CD4-positive, alpha-beta T cell treated with Interleukin-4 for 4 hours (primary cell): ENCODE measurements at places on chromosomes 3 and 15.

- DNase-seq: no peak
These were observed 353.9 kb upstream of the LMCD1 start for GRCh38 chr3:8147711-8148110.

- no peak for DNase-seq
These were observed 22.9 kb upstream of the FBLN2 start for GRCh38 chr3:13525827-13526625.

- no peak for DNase-seq
These were observed 52.9 kb upstream of the ICE2 start for GRCh38 chr15:60531801-60532200.

DNA sequence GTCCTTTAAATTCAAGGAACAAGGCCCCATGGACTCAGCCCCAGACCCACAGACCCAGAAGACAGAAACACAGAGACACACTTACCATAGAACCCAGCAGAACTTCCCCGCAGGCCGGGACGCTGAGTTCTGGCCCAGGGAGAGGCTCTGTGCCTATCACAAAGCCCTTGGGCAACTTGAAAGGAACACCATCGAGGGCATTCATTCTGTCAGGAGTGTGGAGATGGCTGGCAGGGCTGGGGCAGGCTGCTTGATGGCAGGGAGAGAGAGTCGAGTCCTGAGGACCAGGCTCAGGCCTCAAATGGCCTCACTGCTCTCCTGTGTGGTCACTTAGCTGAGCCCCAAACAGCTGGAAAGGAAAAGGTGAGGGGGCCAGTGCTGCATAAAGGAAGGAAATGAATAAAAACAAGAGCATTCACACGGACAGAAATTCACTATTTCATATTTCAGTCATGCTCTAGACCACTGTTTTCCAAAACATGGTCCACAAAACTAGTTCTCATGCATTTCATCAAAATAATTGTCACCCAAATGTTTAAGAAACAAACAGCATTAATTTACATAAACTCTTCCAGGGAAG is 8.9 kb downstream of the UBAP1L start:
- no peak for DNase-seq

- DNase-seq: no peak
These were observed 267.2 kb downstream of the MFSD1 start for GRCh38 chr3:159069091-159069490.

- no peak for DNase-seq
These were observed 415.1 kb upstream of the NECTIN3 start for GRCh38 chr3:110656394-110657025.

DNA sequence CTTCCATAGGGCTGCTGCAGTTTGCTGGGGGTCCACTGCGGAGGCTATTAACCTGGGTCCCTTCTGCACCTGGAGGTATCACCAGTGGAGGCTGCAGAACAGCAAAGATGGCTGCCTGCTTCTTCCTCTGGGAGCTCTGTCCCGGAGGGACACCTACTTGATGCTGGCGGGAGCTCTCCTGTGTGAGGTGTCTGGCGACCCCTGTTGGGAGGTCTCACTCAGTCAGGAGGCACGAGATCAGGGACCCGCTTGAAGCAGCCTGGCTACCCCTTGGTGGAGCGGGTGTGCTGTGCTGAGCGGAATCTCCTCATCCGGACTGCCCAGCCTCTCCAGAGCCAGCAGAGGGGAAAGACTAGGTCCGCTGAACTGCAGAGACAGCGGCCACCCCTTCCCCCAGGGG is 56.0 kb upstream of the CTXND1 start:
- no peak for DNase-seq

DNA sequence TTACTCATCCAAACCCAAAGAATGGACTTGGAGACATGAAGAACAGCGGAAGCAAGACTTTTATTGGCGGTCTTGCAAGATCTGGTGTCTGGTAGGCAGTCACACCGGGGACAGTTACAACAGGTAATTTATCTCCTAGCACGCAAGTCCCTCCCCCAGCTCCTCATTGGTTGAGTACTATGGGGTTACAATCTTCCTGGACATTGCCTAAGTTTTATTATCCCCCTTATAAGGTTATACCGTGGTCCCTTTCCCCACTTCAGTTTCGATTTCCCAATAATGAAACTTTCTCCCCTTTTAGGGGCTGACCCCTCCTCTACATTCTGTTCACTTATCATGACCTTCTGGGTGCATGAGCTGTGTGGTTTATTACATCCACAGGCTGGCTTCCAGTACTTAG is 18.7 kb downstream of the ARL8B start:
- DNase-seq: no peak

- no peak for DNase-seq
These were observed 18.7 kb upstream of the RAD54L2 start for GRCh38 chr3:51519848-51520247.

- DNase-seq: no peak
These were observed 216.1 kb downstream of the DOCK3 start for GRCh38 chr3:50890688-50891344.

GRCh38 chr3:161890147-161890625 is 393.6 kb downstream of the OTOL1 start:
- no peak for DNase-seq

DNA sequence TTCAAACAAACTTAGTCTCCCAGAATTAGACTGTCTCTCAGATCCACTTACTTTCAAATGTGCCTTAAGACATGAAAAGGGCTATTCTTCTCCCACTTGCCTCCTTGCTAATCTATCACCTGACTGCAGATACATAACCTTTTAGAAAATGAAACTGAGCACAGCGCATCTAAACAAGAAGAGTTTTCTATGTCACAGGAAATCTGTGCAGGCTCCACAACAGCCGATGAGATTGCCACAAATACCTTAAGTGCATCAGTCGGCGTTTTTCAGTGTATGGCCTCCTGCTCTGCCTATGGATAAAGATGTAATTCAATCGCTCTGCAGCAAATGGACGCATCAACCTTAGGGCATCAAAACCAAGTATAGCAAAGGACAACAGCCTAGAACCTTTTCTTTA is 544.2 kb downstream of the FOXP1 start:
- peak; percentile 40 for DNase-seq

- DNase-seq: no peak
These were observed 48.0 kb upstream of the C15orf61 start for GRCh38 chr15:67472957-67473356.

DNA sequence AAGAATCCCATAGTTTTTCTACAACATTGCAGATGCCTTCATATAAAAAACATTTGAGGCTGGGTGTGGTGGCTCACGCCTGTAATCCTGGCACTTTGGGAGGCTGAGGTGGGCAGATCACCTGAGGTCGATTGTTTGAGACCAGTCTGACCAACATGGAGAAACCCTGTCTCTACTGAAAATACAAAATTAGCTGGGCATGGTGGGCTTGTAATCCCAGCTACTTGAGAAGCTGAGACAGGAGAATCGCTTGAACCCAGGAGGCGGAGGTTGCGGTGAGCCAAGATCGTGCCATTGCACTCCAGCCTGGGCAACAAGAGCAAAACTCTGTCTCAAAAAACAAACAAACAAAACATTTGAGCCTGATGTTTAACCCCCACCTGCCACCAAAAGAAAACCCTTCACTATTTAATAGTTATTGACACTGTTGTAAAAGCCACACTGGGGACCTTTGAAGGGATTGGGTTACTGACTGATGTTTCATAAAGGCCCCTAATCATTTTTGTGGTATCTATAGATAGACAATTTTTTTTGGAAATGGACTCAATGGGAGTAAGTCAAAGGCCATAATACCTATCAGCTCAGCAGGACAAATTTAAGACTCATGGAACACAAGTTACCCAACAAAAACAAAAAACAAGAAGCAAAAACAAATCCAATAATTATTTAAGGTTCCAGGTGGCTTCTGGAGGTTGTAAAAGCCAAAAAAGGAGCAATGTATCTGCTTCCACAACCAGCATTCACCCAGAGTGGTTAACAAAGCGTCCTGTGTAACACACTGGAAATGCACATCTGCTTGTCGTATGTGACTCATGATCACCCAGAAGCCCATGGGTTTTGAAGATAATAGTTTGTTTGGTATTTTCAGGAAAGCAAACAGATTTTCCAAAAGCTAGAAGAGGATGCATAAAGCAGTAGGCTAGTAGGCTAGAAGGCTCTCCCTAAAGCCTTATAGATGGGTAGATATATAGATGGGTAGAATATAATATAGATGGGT is 41.2 kb downstream of the CDCP1 start:
- peak; percentile 17 for DNase-seq

- DNase-seq: peak; percentile 2
These were observed 253.6 kb downstream of the MAGI1 start for GRCh38 chr3:65785065-65785645.

GRCh38 chr3:47102081-47102600 is 61.8 kb downstream of the SETD2 start:
- DNase-seq: no peak

- DNase-seq: no peak
These were observed 390.7 kb downstream of the EFHB start for GRCh38 chr3:19543212-19543841.

GRCh38 chr15:52523647-52524046 is 5.0 kb downstream of the MYO5A start:
- DNase-seq: no peak

DNA sequence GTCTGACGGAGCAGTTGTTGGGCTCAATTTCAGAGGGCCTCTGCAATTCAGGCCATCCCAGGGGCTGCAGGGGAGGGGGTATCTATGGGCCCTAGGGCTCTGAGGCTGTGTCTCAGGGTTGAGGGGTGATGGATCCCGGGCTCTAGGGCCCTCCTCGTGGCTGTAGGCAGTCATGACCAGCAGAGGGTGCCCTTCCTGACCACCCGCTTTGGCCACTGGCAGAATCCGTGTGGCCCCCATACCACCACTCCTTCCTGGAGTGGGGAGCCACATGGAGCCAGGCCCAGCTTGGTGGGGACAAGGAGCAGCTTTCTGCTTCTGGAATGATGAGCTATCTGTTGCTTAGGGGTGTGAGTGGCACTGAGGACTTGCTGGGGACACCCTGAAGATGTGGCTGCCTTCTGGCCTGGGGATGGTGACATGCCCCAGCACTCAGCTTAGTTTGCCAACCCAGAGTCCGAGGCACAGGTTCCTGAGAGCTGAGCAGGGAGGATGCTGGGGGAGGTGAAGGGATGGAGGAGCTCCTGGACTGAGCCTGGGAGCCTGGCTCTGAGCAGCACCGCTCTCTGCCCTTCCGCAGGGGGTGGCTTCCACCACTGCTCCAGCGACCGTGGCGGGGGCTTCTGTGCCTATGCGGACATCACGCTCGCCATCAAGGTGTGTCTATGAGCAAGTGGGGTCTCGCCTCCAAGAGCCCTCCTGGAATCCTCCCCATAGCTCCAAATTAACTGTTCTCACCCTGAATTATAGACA is 20.2 kb downstream of the HDAC11 start:
- no peak for DNase-seq

DNA sequence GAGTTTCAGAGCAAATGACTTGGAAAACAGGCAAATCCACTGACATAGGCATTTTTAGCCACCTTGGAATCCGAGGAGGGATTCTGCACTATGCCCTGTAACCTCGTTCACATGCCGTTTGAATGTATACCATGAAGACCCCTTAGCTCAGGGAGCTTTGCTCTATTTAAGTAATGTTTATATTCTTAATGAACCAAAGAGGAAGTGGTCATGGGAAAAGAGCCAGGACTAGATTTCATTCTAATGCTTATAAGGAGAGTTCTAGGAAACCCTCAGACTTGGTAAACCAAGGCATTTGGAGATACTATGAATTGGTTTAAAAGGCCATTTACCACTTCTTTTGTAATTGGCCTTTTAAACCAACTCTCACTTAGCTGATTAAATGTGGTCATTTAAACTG is 178.9 kb downstream of the IGF1R start:
- no peak for DNase-seq

- DNase-seq: no peak
These were observed 115.0 kb downstream of the STAG1 start for GRCh38 chr3:136637176-136637575.

DNA sequence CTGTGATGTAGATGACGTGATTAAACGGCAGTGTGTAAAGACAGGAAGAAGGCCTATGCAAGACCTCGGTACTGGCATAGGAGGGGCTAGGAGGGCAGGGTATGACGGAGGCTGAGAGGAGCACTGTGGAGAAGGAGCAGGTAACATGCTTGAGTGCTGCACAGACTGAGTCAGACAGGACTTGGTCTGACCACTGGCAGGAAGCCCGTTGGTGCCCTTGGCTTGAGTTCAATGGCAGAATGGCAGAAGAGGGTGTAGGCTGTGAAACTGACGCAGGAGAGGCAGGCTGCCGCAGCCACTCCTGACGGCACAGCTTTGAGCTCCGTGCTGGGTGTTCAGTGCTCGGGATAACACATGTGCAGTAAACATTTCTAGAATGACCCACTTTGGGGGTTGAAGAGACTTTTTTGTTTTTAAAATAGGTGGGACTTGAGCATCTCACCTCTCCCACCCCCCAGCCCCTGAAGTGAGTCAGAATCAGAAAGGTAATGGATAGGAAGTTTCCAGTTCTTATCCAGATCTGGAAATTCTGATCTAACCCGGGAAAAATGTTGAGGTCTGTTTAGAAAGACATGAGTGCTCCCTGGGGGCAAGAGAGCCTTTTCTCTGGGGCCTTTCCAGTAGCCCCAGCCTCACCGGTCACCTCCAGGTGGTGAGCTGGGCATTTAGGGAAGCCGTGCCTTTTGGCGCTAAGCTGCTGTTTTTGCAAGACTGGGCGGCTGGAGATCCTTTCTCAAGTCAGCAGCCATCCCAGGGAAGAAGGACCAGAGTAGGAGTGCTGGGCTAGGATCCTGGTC is 126.4 kb downstream of the RPLP1 start:
- no peak for DNase-seq

GRCh38 chr3:183491923-183492848 is 63.3 kb downstream of the KLHL6 start:
- no peak for DNase-seq

GRCh38 chr3:71548705-71549384 is 34.7 kb downstream of the FOXP1 start:
- DNase-seq: no peak

GRCh38 chr15:94273826-94274225 is 42.5 kb downstream of the MCTP2 start:
- DNase-seq: no peak

GRCh38 chr3:45741742-45742460 is 52.7 kb downstream of the SACM1L start:
- no peak for DNase-seq

DNA sequence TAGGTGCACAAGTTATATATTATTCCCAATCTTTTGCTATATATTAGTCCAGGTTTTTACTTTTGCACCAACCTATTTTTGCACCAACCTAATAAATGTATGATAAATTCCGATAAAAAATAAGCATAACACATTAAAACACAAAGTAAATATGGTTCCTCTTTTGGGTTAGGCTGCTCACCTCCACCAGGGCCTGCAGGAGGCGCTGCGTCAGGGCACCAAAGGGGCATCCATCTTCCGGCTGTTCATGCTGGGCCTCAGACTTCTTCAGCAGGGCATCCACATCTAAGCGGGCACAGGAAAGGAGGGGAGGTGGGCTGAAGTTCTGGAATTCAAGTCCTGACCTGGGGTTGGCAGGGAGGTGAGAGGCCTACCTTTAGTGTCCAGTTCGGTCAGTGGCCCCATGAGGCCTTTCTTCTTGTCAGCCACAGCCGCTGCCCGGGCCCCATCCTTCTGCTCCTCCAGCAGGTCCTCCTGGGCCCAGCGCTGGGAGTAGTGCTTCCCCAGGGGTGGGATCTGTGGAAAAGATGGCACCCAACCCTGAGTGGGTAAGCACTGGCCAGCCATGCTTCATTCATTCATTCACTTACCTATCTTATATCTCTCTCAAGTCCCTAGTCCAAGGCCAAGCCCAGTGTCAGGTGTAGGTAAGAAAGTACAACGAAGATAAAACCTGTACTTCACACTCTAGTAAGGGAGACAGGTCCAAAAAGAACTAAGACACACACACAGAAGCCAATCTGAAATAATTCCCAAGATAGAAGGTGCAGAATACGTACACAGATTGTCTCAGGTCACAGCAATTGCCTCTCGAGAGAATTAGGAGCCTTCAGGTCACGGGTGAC is 5.2 kb downstream of the TADA3 start:
- DNase-seq: no peak
